ENCODE measurements at places on chromosomes 13 and 19. TPM values are rescaled to one million over a fixed set of nuclear protein-coding genes. Genes with fewer than 3 reads are reported as not detected.

Gene TICAM1
- total RNA-seq = 7.2 TPM

Gene DMPK
- 44.3 TPM for total RNA-seq

Gene TMIGD2
- total RNA-seq = 43.9 TPM

Gene IER2
- total RNA-seq = 112 TPM

Gene ATP4A
- total RNA-seq = not detected

Gene MAMSTR
- total RNA-seq = 2.1 TPM

Gene MYO9B
- total RNA-seq = 169 TPM

Gene CYP2A7
- total RNA-seq = not detected

Gene RANBP3
- total RNA-seq = 128 TPM

Gene ZNF540
- total RNA-seq = 21.3 TPM

Gene CACNA1A
- total RNA-seq = 0.36 TPM

Gene RGL3
- total RNA-seq = not detected

Gene GNG7
- 8.5 TPM for total RNA-seq

Gene KIR2DL3
- not detected for total RNA-seq

Gene ZNF577
- 34.0 TPM for total RNA-seq

Gene DCLK1
- total RNA-seq = not detected

DNA sequence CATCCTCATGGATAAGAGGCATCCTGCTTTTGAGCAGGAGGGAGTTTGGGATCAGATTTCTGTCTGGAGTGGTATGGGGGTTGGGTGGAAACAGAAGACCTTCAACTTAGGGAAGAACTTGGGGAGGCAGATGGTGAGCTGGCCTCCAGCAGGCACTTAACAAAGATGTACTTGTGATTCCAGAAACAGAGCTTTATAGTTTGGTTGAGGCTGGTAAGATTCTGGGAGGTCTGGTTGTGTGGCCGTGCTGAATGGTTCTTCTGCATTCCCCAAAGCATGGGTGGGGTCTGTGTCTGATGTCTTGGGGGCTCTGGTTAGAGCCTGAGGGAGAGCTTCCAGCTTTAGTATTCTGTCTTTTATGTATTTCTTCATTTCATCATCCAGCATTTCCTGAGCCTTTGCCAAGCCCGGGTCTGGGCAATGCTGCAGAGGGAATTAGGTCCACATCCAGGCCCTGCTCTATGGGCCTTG is 4.8 kb downstream of the MEGF8 start:
- DNase-seq = no peak

- DNase-seq = no peak
Measured at GRCh38 chr13:19726611-19727010, 56.1 kb downstream of the PSPC1 start.

GRCh38 chr19:21022996-21023395 is 2.5 kb downstream of the ZNF430 start:
- DNase-seq = no peak

DNA sequence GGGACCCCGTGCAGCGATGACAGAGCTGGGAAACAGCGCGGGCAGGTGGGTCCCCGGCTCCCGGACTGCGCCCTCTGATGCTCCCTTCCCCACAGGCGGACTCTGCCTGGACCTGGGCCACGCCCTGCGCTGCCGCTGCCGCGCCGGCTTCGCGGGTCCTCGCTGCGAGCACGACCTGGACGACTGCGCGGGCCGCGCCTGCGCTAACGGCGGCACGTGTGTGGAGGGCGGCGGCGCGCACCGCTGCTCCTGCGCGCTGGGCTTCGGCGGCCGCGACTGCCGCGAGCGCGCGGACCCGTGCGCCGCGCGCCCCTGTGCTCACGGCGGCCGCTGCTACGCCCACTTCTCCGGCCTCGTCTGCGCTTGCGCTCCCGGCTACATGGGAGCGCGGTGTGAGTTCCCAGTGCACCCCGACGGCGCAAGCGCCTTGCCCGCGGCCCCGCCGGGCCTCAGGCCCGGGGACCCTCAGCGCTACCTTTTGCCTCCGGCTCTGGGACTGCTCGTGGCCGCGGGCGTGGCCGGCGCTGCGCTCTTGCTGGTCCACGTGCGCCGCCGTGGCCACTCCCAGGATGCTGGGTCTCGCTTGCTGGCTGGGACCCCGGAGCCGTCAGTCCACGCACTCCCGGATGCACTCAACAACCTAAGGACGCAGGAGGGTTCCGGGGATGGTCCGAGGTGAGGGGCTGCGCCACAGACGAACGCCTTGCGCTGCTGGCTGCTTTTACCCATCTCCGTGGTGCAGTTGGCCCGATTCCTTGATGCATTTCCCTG is 7.8 kb upstream of the SELENOV start:
- peak; percentile 61 for DNase-seq

GRCh38 chr13:76848596-76848995 is 37.6 kb downstream of the KCTD12 start:
- DNase-seq = no peak

- DNase-seq = no peak
Measured at GRCh38 chr19:33697766-33698165, 76.0 kb downstream of the CHST8 start.

DNA sequence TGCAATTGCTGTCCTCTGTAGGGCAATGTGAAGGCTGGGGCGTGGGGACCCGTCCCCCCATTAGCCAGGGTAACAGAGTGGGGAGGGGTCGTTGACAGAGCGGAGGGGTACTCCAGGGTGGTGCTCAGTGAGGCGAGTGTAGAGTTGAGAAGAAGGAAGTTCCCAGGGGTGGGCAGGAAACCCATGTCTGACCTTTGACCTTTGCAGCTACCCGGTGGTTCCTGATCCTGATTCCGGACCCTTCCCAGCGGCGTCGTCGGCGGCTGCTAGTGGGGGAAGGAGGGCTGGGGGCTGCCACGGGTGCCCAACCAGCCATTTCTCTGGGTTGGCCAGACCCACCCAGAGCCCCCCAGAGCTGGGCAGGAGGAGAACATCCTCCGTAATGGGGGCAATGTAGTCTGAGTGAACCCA is 2.1 kb upstream of the PLVAP start:
- no peak for DNase-seq

- DNase-seq = no peak
Measured at GRCh38 chr19:18435842-18436670, 1.9 kb downstream of the ISYNA1 start.

DNA sequence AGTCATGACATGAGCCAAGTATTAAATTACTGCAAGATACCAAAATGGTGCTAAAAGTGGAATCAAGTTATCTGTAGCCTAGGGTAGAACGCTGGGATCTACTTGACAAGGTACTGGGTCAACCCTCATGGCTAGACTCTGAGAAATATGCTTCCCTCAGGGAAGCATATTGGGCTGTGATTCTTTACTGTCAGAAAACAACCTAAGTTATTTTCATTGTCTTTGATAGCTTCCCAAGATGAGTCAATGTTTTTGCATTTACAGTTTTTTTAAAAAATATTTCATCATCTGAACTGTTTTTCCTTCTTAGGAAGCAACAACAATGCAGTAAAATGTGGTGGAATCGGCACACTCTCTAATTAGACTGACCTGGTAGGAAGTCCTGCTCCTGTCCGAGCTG is 218.0 kb downstream of the RGCC start:
- DNase-seq = no peak

DNA sequence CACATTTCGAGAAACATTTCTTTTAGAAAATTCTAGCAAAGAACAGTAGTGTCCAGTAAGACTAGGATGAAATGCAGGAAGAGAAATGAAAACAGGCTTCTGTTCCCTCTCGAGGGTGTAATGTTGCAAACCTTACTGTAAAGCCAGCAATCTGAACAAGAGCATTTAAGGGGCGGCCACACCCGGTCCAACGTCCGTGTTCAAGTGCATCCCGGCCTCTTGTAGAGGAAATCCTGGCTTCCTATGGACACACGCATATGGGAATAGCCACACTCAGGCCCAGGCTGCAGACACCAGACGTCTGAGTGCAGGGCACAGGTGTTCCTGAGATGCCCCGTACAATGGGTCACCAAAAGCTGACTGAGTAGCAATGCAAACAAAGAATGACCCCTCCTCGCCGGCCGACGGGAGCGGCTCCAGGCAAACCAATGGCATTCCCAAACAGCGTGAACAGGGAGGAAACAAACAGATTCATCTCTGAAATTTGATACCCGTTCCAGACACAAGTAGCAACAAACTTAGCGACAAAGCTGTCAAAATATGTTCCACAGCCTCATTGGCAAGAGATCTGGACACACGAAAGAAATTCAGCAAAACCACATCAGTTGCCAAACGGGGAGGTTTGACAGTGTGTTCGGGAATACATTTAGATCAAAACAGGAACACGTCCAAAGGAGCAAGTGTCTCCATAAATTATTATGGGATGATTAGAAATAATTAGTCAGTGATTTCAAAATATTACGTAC is 278.6 kb upstream of the TSHZ3 start:
- DNase-seq = no peak

GRCh38 chr13:78100486-78100885 is 181.9 kb upstream of the EDNRB start:
- DNase-seq = no peak

GRCh38 chr19:35120898-35121297 is 5.3 kb downstream of the FXYD3 start:
- DNase-seq = no peak

GRCh38 chr13:49908637-49909036 is 27.5 kb downstream of the SPRYD7 start:
- DNase-seq = no peak

- DNase-seq = peak; percentile 33
Measured at GRCh38 chr13:51950722-51951121, 60.5 kb downstream of the ATP7B start.

GRCh38 chr13:84607261-84608013 is 725.2 kb upstream of the SLITRK1 start:
- no peak for DNase-seq

DNA sequence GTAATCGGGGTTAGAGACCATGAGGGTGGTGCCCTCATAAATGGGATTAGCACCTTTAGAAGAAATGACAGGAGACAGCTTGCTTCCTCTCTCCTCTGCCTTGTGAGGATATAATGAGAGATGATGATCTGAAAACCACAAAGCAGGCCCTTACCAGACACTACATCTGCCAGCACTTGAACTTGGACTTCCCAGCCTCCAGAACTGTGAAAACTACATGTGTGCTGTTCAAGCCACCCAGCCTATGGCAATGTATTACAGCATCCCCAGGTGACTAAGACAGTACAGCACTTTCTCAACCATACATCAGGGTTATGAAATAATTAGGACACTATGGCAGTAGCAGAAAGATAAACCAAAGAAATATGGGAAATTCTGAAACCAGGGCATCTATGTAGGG is 7.4 kb downstream of the ZNF564 start:
- no peak for DNase-seq

DNA sequence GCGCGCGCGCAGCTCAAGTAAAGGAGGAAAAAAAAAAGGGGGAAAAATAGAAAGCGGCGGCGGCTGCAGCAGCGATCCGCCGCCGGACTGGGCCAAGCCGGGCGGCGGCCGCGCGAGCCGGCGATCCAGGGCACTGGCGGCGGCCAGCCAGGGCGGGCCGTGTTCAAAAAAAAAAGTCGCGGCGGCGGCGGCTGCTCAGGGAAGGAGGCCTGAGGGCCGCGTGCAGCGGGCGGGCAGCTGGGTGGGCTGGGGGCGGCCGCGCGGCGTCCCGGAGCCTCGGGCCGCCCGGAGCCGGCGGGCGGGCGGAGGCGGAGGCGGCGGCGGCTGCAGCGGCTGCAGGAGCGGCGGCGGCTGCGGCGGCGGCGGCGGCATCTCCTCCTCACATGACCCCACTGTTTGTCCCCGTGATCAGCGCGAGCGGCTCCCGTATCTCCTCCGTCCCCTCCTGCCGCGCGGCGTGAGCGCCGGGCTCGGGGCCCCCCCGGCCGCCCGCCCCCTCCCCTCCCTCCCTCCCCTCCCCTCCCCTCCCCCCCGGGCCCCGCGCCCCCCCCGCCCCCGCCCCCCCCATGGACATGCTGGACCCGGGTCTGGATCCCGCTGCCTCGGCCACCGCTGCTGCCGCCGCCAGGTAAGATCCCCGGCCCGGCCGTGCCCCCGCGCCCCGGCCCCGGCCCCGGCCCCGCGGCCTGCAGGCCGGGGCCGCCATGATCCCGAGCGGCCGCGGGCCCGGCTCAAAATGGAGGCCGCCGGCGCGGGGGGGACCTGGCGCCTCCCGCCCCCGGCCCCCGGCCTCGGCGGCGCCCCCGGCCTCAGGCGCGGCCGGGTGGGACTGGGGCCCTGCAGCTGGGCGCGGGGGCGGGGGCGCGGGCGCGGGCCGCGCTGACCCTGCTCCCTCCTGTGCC is at the start of gene USF2:
Gene USF2 (plus strand): TSS at position 427 of the 902 bp plus-strand sequence. CDS start 140 bp downstream, at position 567.
- peak; percentile 54 for DNase-seq

DNA sequence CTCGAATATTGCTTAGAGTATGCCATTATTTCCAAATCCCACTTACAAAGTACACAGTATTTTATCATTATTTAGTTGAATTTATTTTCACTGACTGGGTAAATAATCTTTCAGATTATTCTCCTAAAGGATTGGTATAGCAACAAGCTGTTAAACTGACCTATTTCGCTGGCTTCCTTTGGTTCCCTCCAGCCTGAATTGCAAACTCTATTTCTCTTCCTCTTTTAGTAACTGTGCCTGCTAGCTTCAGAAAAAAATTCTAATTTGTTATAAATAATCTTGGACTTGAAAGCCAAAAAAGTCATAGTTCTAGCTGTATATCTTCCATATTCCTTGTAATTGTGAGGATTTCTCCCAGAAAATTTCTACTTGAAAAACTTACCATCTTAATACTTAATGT is 15.0 kb upstream of the CCNA1 start:
- no peak for DNase-seq

- no peak for DNase-seq
Measured at GRCh38 chr19:47445527-47445926, 26.2 kb downstream of the SLC8A2 start.

- no peak for DNase-seq
Measured at GRCh38 chr13:83024232-83024631, 858.0 kb downstream of the SLITRK1 start.

DNA sequence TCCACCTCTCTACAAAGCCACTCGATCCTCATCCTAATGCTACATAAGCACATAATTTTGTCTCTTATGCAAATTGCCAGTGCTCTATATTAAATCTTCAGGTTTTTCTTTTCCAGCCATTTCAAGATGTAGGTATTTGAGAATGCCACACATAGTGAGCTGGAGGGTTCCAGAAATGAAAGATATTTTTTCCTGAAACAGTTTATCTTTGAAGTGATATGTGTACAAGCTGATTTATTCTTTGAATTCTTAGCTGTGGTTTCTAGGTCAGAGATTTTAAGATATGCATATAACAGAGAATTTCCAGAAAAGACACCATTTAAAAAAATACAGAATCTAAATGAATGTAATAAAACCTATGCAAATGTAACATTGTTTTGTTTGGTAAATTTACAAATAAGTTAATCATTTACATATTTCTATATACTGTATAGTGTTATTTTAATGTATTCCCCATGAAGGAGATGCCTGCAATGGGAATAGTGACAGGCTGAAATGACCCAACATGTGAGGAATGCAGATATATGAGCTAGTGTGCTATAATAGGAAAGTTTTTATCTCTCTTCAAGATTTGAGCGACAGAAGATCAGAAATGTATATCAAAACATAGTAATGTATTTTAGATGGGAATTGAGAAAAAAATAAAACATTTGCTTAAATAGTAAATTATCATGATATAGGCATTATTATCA is 570.2 kb downstream of the SLITRK1 start:
- DNase-seq = no peak

DNA sequence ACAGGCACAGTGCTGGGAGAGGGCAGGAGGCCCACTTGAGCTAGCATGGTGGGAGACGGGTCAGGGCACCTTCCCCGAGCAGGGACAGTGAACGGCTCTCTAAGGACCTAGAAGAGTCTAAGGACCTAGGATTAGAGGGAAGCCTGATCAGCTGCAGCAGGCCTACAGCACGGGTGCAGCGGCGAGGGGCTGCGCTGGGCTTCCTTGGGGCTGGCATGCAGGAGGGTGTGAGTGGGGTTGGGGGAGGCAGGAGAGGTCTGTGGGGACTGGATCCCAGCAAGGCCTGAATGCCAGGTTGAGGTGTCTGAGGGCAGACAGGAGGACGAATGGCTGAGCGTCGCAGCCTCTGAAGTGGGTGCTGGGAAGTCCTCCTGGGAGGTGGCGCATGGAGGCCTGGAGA is 3.6 kb downstream of the SCAF1 start:
- no peak for DNase-seq

All from naive thymus-derived CD8-positive, alpha-beta T cell (primary cell).